ENCODE measurements at places on chromosomes 4 and X.

GRCh38 chr4:124450851-124451250, 261.7 kb downstream of the ANKRD50 start:
- DNase-seq: no peak

DNA sequence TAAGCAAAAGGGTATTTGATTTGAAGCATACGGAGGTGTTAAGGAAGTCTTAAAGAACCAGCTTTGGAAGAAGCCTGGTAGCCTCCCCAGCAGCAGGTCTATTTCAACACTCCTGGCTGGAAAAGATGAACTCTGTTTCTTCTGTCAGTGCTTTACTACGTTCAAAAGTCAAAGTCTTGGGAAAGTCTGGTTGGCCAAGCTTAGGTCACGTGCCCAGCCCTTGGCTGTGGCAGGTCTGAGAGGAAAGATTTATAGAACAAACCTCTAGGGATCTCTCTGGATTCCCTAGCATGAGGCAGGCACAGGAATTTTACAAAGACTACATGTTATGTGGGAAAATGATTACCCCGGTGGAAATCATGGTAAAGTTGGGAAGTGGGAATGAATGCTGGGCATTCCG, 8.6 kb upstream of the ARHGAP10 start:
- DNase-seq: no peak

DNA sequence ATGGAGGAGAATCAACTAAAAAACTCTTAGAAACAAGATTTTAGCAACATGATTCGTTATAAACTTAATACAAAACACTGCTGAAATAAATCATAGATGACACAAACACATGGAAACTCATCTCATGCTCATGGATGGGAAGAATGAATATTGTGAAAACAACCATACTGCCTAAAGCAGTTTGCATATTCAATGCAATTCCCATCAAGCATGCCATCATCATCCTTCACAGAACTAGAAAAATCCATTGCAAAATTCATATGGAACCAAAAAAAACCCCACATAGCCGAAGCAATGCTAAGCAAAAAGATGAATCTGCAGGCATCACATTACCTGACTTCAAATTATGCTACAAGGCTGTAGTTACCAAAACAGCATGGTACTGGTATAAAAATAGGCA, 1015.8 kb upstream of the GRIA3 start:
- no peak for DNase-seq

DNA sequence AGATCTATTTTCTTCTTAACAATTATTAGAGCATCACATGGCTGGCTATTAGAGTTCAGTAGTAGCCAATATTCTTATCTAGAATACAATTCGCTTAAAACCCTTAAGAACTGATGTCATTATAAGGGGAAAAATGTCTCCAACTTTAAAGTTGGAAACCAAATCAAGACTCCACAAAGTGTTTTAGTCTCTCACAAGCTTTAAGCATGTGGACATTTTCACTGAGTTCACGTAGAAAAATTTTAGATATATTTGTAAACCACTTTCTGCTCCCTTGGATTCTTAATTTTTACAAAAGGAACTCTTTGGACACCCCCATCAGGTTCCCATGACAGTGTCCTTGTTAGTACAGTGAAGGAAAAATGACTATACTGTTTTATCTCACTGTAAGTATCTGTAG, 123.9 kb upstream of the NAP1L5 start:
- no peak for DNase-seq

GRCh38 chr4:157837071-157837703, 335.6 kb downstream of the GASK1B start:
- no peak for DNase-seq

DNA sequence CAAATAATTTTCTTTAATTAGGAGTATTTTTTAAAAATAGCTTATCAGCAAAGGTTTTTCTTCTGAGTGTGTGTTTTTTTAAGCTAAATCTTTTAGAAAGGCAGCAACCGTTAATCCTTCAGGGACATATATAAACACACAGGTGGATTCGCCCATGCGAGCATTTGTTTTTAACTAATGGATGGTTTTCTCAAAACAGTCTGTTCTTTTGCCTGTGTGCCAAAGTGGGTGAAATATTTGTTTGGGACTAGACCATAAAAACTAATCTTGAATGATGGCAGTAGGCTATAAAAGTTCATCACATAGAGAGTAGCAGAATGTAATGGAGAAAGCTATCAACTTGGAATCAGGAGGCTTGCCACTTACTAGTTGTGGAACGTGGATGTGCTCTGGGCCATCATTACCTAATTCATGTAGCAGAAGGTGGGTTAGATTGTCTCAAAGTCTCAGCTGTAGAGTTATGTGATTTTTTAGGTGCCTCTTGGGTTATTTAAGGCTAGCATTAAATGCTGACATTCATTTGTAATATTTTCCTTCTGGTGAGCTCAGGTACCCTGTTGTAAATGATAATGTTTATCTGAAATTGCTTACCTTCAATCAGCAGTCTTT, 7.4 kb upstream of the TAPT1 start:
- no peak for DNase-seq

GRCh38 chrX:9825966-9826365, 39.7 kb downstream of the SHROOM2 start:
- DNase-seq: no peak

GRCh38 chr4:111362941-111363361, 740.1 kb upstream of the PITX2 start:
- no peak for DNase-seq

DNA sequence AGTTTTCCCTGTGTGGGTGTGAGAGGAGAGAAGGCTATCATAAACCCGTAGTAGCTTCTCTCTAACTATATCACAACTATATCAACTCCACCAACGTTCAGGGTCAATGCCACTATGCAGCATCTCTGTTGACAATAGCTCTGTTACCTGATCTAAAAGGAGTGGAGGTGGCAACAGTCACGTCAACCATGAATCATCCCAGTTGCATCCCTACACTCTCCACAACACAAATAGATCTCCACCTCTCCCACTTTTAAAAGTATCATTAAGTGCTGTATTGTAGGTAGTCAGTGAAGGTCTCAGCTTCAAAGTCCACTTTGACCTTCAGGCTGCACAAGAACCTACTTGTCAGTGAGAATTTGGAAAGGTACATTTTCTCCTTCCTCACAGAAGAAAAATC, 600.5 kb upstream of the GRIA3 start:
- DNase-seq: no peak

- peak; percentile 1 for DNase-seq
These were observed 81.4 kb upstream of the WDR1 start for GRCh38 chr4:10197952-10198351.

GRCh38 chr4:634599-634985, 9.2 kb downstream of the PDE6B start:
- no peak for DNase-seq

DNA sequence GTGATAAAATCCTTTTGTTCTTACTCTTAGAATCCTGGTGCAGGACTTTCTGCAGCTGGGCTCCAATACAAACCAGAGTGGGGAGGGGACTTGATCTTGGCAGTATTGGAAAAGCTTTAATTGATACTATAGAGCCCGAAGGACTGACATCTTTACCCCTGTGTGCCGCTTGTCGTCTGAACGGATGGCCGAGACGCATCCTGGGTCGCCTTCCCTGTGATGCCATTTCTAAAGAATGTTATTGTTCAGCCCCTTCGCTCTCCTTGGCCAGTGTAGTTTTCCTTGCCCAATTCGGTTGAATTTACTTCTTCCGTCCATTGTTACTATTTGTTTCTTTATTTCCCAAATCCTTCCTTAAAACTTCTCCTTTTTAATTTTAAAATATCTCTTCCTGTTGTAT, 80.9 kb downstream of the CLDN34 start:
- DNase-seq: no peak

- no peak for DNase-seq
These were observed 13.2 kb upstream of the CTSO start for GRCh38 chr4:155966731-155967395.

- DNase-seq: no peak
These were observed 28.1 kb upstream of the HPRT1 start for GRCh38 chrX:134431894-134432293.

DNA sequence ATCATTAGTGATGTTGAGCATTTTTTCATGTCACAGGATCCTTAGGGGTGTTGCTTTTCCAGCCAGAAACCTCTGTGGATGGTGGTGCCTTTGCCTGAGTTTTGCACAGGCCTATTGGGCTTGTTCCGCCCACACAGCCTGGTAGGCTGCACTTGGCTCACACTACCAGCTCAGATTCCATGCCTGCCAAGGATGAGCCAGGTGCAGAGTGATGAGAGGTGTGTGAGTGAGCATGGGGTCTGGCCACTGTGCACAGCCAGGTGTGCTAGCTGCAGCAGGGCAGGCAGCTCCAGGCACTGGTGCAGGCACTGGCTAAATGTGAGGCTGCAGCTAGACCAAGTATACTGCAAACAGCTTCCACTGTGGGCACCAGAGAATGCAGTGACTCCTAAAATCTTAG, 341.6 kb downstream of the FSTL5 start:
- no peak for DNase-seq

GRCh38 chrX:153688911-153689590, 1.3 kb downstream of the SLC6A8 start:
- no peak for DNase-seq

DNA sequence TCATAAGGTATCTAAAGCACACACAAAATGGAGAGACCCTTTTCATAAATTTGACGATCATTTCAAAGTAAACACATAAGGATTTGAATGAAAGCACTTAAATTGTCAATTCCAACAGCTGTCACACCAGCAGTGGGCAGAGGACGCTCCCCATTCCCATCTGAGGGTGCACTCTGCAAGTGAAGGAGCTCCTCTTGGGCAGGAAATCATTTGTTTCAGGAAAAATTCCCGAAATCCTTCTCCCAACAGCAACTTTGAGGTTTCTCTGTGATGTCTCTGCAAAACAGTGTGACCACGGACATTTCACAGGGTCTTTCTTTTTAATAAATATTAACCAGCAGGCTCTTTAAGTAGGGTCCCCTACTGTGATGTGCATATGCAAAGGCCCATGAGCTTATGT, 111.0 kb downstream of the EPHA5 start:
- no peak for DNase-seq

DNA sequence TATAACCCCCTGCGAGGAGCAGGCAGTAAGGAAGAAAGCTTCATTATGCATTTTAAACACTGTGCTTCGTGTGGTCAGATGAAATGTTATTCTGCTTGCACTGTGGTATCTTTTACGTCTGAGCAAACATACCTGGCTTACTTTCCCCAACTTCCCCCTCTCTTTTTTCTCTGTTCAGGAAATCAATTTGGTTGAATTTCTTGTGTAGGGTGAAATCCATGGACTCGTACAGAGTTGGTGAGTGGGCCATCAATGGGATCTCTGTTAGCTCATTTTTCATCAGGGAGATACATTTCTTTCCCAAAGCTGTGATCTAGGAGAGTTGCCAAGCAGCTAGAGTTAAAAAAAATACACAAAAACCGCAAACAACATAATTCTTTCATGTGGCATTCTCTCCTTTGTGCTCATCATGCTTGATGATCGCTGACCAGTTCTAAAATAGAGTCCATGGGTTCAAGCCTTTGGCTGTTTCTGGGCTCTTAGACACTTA, 98.5 kb downstream of the FRAS1 start:
- no peak for DNase-seq

- no peak for DNase-seq
These were observed 7.5 kb downstream of the HADH start for GRCh38 chr4:107996949-107997788.

DNA sequence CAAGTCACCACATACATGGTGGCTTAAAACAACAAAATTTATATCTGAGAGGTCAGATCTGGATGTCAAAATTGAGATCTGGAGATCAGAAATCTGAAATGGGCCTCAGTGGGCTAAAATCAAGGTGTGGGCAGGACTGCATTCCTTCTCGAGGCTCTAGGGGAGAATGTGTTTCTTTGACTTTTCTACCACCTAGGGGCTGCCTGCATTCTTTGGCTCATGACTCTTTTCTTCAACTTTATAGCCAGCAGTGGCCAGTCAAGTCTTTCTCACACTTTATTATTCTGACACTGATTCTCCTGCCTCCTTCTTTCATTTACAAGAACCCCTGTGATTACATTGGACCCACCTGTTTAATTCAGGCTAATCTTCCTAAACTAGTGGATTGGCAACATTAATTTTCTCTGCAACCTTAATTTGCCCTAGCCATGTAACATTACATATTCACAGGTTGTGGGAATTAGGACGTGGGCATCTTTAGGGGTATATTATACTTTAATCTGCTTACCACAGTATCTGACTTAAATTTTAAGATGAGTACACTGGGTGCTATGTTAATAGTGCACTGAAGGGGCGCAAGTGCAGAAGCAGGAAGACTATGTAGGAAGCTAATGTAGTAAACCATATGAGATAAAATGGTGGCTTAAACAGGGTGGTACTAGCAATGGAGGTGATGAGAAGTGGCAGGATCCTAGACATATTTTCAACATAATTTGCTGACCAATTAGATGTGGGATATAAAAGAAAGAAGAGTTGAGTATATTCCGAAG, 188.0 kb downstream of the SLC4A4 start:
- no peak for DNase-seq

- no peak for DNase-seq
These were observed 66.8 kb downstream of the POLA1 start for GRCh38 chrX:24760363-24761000.

- DNase-seq: no peak
These were observed 260.1 kb upstream of the ETNPPL start for GRCh38 chr4:109022961-109023360.

DNA sequence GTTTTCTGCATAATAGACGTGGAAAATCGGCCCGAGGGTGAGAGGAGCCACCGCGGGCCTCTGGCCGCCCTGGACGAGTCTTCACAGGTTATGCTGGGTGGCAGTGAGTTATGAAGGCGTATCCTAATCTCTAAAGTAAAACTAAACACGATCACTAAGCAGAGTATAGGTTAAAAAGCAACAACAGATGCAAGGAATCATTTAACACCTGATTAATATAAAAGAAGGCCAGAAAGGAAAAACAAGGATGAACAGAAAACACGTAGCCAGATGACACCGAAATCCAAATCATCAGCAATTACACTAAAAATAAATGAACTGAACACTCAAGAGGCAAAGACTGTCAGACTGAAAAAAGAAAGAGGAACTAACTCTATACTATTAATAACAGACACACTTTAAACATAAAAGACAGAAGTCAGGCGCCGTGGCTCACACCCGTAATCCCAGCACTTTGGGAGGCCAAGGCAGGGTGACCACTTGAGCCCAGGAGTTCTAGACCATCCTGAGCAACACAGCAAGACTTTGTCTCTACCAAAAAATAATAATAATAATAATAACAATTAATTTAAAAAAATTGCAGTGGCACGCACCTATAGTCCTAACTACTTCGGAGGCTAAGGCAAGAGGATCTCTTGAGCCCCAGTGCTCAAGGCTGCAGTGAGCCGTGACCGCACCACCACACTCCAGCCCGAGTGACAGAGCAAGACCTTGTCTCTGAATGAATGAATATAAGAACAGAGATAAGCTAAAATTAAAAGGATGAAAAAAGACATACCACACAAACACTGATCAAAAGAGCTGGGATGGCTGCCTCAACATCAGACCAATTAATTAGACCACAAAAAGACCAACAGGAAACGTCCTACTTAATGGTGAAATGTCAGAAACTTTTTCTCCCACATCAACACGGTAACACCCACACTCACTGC, 30.0 kb downstream of the CTBP1 start:
- DNase-seq: no peak

DNA sequence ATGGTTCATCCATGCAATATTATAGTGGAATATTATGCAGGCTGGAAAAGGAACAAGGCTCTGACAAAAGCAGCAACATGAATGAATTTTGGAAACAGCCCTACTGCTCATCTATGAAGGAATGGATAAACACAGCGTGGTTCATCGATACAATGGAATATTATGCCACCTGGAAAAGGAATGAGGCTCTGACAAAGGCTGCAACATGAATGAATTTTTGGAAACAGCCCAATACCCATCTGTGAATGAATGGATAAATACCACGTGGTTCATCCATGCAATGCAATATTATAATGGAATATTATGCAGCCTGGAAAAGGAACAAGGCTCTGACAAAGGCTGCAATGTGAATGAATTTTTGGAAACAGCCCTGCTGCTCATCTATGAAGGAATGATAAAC, 160.4 kb downstream of the CRLF2 start:
- no peak for DNase-seq

Data from hematopoietic multipotent progenitor cell treated with erythropoietin and hydrocortisone succinate and interleukin-3 and kit ligand, for 15 days (in vitro differentiated cells).